ENCODE measurements at places on chromosomes 3 and 15.

GRCh38 chr3:32840086-32840841 is 22.5 kb downstream of the TRIM71 start:
- DNase-seq = no peak

GRCh38 chr3:128412180-128413002 is 54.3 kb downstream of the DNAJB8 start:
- no peak for DNase-seq

GRCh38 chr15:37010595-37010994 is 89.8 kb downstream of the MEIS2 start:
- DNase-seq = no peak

DNA sequence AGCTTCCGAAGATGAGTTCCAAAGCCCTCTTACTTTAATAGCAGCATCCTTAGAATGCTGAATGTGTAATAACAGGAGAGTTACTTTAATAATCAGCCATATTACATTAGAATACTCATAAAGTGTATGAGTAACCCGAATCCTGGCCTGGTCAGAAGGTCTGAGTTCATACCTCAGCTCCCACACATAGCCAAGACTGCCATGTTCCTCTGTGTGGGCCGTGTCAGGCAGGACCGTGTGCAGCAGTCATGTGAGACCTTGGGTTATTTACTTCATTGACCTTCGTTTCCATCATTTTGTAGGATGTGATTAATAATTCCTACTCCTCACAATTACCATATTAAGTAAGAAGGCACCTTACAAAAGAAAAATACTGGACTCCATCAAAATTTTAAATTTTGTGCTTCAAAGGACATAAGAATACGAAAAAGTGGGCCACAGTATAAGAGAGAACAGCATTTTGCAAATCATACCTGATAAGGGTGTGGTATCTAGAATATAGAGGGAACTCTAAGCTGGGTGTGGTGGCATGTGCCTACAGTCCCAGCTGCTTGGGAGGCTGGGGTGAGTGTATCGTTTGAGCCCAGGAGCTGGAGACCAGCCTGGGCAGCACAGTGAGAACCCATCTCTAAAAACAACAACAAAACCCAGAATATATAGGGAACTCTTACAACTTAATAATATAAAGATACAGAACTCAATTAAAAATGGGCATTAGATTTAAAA is 163.4 kb downstream of the ATG7 start:
- no peak for DNase-seq

DNA sequence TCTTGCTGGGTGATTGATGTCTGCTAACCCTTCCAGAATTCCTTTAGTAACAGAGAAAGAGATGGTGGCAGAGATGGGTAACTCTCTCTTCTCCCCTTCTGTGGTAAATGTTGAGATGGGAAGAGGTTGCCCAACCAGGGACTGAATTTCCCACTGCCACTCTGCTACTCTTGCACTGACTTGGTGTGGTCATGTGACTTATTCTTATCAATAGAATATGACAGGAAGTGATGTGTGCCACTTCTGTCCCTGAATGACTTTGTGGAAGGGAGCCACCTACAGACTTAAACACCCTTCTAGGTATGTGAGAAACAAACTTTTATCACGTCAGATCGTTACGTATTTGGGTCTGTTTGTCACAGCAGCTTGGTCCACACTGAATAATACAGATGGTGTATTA is 132.9 kb downstream of the ZNF621 start:
- DNase-seq = no peak

DNA sequence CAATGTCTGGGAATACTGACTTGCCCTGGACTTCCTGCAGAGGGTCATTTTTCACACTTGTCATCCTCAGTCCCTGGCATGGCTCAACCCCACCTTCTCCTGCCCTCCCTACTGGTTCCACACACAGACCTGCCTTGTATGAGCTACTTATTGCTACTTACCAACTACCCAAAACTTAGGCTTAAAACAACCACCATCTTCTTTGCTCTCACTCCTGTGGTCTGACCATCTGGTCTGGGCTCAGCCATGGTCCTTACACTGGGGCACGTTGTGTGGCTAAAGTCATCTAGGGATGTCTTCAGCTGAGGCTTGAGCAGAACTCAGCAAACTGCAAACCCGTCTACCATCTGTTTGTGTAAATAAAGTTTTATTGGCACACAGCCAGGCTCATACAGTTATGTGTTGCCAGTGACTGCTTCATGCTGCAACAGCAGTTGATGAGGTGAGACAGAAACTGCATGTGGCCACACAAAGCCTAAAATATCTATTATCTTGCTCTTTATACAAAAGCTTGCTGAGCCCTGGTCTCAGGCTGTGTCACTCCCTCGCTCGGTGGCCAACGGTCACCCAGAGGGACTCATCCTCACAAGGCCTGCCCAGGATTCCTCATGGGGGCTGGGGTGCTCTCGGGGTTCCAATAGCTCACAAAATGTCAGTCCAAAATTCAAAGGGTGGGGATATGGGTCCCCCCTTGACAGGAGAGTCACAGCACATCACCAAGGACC is 43.5 kb downstream of the KLF15 start:
- no peak for DNase-seq

DNA sequence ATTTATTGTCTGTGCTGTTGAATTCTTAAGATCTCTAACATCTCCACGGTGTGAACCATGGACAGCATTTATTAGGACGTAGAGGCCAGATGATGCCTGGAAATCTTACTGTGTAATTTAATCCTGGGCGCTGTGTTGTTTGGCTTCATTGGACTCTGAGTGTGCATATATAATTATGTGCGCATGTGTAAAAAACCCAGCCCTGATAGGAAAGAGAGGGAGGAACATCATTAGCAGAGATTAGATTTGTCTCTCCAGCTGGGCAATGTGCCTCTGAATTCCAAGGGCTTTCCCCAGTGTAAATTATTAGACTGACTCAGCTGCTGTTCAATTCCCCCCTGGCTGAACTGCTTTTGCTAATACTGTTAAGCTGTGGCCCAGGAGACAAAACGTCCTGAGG is 39.6 kb downstream of the MAP3K13 start:
- DNase-seq = no peak

DNA sequence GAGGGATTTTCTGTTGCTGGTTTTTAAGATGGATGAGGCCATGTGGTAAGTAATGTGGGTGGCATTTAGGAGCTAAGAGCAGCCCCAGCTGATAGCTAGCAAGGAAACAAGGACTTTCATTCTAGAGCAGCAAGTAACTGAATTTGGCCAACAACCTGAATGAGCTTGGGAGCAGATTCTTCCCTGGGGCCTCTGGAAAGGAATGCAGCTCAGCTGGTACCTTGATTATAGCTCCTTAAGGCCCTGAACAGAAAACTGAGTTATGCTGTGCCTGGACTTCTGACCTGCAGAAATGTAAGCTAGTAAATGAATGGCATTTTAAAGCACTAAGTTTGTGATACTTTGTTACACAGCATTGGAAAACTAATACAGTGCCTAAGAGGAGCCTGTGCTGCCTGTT is 565.5 kb downstream of the PDCD6IP start:
- no peak for DNase-seq

- no peak for DNase-seq
These were observed 301.6 kb upstream of the THBS1 start for GRCh38 chr15:39279311-39279710.

DNA sequence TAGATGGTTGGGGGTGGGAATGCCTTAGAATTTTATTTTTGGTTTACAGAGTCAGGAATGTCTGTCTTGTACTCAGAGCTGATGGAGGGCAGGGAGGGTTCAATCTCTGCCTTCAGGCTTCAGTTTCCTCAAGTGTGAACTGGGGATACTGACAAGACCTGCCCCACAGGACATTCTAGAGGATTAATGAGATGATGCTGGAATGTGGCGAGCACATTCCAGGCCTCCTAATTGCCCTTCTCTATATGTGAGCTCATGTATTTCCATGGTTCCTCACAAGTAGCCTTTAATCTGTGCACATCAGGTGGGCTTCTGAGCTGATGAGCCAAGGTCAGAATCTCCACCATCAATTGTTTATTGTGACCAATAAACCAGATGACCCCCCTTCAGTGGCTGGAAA is 90.4 kb downstream of the CACNA2D3 start:
- DNase-seq = no peak

GRCh38 chr3:59813148-59813538 is 763.3 kb upstream of the CFAP20DC start:
- DNase-seq = no peak

DNA sequence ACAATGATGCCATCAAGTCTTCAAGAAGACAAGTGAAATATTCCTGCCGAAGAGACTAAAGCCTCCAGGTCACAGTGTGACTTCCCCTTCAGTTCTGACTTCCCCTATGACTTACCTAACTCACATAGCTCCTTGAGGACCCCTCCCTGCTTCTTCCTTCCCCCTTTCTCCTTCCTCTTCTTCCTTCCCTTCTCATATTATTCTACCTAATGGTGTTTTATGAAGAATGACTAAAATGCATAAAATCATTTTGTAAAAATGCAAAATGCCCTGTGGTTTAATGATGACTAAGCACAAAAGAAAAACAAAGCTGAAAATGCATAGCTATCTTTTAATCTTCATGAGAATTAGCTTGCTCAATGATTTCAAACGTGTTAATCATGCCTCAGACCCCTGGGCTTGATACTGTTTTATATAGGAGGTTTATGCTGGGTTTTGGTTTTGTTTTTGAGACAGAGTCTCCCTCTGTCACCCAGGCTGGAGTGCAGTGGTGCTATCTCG is 26.1 kb upstream of the TM4SF4 start:
- DNase-seq = peak; percentile 61

DNA sequence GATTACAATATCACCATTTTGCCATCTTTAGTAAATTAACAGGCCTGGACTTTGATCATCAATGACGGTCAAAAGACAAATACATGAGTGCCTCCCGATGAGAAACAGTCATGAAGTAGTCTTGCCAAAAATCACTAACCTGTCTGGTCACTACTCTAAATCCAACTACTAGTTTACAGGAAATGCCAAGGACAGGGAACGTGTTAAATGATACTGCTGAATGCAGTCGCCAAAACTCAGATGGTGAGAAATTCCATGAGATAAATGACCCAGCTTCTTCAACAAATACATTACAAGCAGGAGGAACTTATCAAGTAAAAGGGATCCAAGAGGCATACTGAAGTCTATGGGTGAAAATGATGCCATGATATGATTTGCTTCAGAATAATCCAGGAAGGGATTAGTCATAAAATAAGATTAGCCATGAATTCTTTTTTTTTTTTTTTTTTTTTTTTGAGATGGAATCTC is 35.8 kb upstream of the ATP13A3 start:
- peak; percentile 80 for DNase-seq

DNA sequence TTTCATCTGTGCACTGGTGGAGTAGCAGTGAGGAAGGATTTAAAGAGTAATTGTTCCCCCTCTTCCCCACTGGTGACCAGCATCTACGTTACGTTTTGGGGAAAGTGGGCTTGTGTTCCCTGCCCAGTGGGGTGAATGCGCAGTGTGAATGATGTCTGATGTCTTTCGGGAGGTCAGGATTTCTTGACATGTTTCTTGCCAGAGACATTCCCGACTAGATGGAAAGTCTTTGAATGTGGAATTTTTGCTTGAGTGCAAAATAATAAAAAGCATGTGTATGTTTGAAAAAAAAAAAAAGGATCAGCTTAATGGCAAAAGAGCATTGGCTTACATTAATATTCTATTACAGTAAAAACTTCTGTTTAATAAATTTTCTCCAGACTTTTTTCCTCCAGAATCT is 632.2 kb downstream of the FOXP1 start:
- DNase-seq = no peak

All from bronchial epithelial cell (primary cell).